ENCODE measurements at places on chromosomes 4 and X. TPM values are rescaled to one million over a fixed set of nuclear protein-coding genes. Genes with fewer than 3 reads are reported as not detected.

- DNase-seq = peak; percentile 47
Observed at GRCh38 chrX:12701628-12702027, 89.6 kb upstream of the PRPS2 start.

- DNase-seq = no peak
Observed at GRCh38 chrX:95718746-95719145, 965.9 kb upstream of the DIAPH2 start.

BCOR gene
- total RNA-seq = 33.7 TPM

DNA sequence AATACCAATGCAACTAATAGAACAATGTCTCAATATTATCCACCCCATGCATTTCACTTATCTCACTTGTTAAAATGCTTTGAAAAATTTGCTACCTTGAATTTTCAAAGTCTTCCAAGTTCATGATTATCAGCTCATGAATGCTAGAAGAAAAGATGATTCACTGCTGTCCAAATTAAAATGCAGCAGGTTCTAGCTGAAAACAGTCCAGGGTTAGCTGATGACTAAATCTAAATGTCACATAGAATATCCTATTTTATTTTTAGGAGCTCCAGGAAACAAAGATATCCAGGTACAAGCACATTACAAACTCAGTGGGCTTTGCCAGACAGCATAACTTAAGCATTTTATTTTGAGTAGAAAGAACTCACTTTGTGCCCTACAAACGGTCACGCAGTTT is 38.0 kb upstream of the SPARCL1 start:
- no peak for DNase-seq

DNA sequence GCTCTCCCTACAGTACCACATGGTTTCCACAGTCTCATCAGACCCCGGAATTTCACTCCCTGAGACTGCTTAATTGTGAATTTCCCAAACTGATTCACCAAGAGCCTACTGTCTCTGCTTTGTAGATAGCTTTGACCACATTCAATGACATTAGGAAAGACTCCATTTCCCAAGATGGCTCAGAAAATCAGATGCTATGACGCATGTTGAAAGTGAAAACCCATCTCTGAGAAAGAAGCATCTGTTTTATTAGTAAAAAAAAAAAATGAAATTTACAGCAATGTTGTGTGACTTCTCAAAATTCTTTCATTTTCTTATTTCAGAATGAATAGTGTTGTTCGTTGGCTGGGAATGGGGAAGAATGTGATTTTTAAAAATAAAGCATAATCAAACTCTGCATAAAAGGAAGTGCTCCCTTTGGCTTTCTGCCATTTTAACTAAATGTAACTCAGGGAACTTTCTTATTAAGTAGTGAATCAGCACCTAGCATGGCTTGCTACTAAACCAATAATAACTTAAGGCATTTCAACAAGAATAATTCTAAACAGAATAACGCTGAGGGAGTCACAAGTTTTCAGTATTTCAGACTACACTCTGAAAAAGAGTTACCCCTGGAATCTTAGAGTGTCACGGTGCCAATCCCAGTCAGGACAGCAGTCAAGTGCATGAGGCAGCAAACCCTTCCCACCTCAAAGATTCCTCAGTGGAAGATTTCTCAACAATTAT is 97.4 kb upstream of the MYOZ2 start:
- DNase-seq = no peak
